ENCODE measurements at places on chromosomes 1 and 21. TPM values are rescaled to one million over a fixed set of nuclear protein-coding genes. Genes with fewer than 3 reads are reported as not detected.

DNA sequence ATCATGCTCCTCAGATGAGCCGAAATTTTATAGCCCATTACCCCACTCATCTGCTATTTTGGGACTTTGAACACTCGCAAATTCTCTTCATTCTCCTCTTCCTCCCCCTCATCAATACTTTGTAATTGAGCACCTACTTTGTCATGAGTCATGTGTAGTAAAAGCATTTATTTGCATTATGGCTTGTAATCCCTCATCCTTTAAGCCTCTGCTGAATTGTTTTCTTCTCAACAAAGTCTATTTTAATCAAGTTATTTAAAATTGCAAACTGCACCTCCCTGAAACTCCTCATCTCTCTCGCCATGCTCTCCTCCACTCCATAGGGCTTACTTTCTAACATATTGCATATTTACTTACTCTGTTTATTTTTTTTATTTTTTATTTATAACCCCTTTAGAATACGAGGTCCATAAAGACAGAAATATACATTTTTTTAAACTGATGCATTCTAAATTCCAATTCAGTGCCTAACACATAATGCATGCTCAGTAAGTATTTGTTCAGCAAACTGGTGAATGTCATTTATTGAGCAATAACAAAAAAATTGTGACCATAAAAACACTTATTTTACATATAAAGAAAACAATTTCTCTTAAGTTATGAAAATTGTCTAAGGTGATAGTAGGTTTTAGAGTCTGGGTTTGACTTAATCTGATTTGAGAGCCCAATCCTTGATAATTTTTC lies 161.7 kb downstream of the FASLG start:
- no peak overlapping the region for H3K27ac ChIP-seq
- DNase-seq = no peak
- no peaks in the 10 kb centered on the region for H3K27me3 ChIP-seq

AIRE gene
- 0.45 TPM for total RNA-seq

DNA sequence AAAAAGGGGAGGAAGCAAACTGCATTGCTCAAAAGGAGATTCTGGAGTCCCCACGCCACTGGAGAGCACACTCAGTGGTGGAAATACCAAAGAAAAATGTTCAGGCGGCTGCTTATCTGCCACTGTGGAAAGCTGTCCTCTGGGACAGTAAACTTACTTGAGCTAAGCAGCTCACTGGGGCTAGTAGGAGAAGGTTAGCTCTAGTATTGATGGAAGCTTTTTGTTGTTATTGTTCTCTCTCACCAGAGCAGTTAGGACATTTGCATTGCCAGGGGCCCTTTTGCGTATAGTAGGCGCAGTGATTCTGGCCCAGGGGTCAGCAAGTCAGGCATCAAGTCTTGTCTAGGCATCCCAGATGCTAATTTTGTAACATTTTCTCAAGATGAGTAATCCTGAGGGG lies 15.6 kb downstream of the BACE2 start:
- H3K27me3 ChIP-seq = no peaks in the 10 kb centered on the region
- DNase-seq = no peak

- H3K27ac ChIP-seq = no peak overlapping the region
- H3K27me3 ChIP-seq = no peaks in the 10 kb centered on the region
- H3K4me1 ChIP-seq = peaks cover 26% of the 10 kb centered on the region
- DNase-seq = no peak
- no peaks in the 10 kb centered on the region for H3K36me3 ChIP-seq
Measured at GRCh38 chr1:7584157-7584556, 186.9 kb upstream of the VAMP3 start.

CFHR1 gene
- 0.25 TPM for total RNA-seq

TIAM1 gene
- total RNA-seq = 9.2 TPM

KRTAP19-3 gene
- total RNA-seq = not detected

DNA sequence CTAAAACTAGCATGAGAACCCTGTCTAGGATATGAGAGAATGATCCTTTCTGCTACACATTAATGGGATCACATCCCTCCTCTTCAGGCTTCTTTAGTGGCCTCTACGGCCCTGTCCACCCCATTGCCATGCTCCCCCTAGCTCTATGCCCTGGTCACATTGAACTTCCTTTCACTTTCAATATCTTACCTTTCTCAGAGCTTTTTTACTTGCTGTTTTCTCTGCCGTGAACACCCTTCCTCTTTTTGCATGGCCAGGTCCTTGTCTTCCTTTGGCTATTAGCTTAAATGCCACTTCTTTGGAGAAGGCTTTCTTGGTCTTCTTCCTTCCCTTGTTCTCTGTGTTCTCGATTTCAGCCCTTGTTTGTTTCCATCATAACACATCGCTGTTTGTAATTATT lies 97.4 kb downstream of the GIPC2 start:
- no peak overlapping the region for H3K4me3 ChIP-seq
- no peaks in the 10 kb centered on the region for H3K27me3 ChIP-seq

- H3K27me3 ChIP-seq = no peaks in the 10 kb centered on the region
- DNase-seq = no peak
- no peak overlapping the region for H3K27ac ChIP-seq
- H3K4me3 ChIP-seq = no peak overlapping the region
Measured at GRCh38 chr1:44359234-44359935, 4.3 kb upstream of the ERI3 start.

GCSAML gene
- not detected for total RNA-seq

DNA sequence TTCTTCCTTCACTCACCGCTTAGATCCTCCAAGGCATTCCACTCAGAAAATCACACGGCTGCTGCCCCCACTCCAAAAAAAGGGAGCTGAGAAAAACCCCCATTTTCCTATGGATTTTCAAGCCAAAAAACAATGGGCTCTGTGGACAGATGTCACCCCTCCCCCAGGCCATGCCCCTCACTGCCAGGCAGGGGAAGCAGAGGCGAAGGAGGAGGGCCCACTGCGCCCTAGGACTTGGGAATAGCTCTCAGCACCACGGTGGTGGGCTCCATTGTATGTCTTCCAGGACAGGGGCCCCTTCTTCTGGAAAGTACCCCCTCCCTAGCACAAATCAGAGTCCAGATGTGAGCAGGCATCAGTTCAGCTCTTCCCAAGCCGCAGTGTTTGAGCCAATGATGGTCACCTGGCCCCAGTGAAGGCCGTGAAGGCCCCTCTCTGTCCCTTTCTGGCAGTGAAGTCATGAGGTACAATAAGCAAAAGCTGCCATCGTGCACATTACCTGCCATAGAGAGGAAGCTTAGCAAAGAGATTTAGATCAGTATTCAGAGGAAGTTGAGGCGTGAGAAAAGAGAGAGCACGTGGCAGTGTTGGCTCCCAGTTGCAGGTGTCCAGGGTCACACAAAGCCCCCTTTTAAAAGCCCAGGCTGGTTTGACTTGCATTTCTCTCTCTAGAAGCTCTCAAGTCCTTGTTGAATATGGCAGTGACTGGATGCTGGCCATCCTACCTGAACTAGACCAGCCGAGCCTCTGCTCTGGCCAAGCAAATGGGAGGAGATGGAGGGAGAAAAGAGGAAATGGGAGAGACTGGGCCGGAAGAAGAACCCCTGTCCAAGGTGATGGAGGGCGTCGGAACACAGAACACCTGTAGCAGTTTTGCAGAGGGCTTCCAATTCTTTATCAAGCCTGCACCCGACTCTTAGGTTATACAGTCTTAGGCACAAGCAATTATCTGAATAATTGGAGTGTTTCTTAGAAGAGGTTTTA lies 149.0 kb downstream of the TOMM20 start:
- no peak for DNase-seq
- H3K4me1 ChIP-seq = peaks cover 19% of the 10 kb centered on the region
- no peak overlapping the region for H3K27ac ChIP-seq
- no peak overlapping the region for H3K4me3 ChIP-seq

- no peak for DNase-seq
- no peaks in the 10 kb centered on the region for H3K4me1 ChIP-seq
Measured at GRCh38 chr1:166039436-166040201, 127.2 kb downstream of the FAM78B start.
